Left renal pelvis (tissue), 4 donors: ENCODE measurements at places on chromosomes 2 and 18. TPM values are rescaled to one million over a fixed set of nuclear protein-coding genes. Genes with fewer than 3 reads are reported as not detected.

DNA sequence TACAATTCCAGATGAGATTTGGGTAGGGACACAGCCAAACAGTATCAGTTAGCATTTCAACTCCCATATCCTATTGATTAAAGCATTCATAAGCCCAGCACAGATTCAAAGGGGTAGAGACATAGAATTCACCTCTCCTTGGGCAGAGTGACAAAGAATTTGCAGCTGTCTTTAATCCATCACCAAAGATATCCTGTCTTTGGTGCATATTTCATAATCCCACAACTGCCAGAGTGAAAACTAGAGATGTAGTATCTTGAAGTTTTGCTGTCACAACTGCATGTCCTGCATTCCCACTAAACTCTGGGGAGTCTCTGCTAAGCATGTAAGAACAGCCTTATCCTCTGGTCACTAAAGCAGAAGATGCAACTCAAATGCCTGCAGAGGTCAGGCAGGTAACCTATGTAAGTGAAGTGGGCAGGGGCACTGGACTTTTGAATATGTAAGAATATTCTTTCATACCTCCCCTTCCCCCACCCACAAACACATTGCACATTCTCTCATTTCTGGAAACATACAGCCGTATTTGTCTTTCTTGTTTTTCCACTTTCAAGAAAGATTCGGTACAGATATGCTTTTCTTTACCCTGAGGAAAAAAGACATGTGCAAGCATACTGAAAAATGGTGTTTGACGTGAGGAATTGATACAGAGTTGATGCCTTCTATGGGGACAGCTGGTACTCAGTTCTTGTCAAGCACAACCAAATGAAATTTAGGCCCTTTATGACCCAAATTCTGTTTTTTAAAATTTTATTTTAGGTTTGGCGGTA lies 283.1 kb downstream of the SP3 start:
- no peak for DNase-seq

The ARHGAP15 gene
- 5.8 TPM for polyA plus RNA-seq

GRCh38 chr18:48728204-48728833 lies 189.5 kb downstream of the CTIF start:
- no peak for DNase-seq

GRCh38 chr2:169757778-169758177 lies 24.1 kb downstream of the KLHL23 start:
- no peak for DNase-seq

The ADD2 gene
- 6.1 TPM for polyA plus RNA-seq

The COLEC12 gene
- polyA plus RNA-seq: 36.5 TPM

- peak; percentile 36 for DNase-seq
Measured at GRCh38 chr18:46148810-46149209, 44.6 kb downstream of the HAUS1 start.

- no peak for DNase-seq
Measured at GRCh38 chr2:65583061-65583460, 150.7 kb upstream of the SPRED2 start.
